ENCODE measurements at places on chromosomes 2 and 18. TPM values are rescaled to one million over a fixed set of nuclear protein-coding genes. Genes with fewer than 3 reads are reported as not detected.

DNA sequence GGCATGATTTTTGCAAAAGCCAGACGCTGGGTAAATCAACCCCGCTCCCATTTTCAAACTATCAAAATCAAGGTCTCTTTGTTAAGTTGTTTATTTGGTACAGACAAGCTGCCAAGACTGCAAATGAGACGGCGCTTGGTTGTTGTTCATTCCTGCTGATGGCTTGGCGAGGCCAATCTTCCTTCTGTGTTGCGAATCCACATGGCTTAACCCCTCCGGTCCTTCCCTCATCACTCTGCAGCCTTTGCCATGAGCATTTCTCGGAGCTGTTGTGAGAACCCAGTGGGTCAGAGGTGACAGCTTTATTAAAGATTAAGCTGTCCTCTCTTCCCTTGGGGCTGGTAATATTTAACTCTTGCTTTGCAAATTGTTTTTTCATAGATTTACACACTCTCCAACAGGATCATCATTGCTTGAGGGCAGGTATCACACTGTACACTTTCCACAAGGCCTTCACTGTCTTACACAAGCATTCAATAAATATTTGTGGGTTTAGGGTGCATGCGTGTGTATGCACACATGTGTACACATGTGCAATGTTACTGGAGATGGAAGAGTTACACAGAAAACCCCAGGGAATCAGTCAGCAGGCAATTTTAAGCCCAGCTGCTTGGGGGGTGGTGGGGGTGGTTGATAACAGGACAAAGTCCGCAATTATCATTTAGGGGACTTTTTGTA is 27.8 kb upstream of the KCNF1 start:
- DNase-seq = no peak

- DNase-seq = no peak
These were observed 126.0 kb downstream of the NXPH2 start for GRCh38 chr2:138654146-138654545.

- no peak for DNase-seq
These were observed 128.6 kb upstream of the NYAP2 start for GRCh38 chr2:225270861-225271260.

GRCh38 chr2:74317701-74318100 is 25.5 kb downstream of the SLC4A5 start:
- DNase-seq = no peak

DNA sequence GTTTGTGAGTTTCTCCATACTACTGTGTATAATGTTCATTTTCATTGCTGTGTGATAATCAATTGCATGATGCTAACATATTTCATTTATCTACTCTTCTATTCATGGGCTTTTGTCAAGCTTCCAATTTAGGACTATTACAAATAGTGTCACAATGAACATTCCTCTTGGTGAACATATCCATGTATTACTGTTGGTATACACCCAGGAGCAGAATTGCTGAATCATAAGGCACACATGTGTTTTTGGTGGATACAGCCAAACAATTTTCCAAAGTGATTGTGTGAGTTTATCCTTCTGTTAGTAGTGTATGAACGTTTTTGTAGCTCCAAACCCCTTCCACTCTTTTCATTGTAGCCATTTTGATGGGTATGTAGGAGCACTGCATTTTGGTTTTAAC is 101.6 kb upstream of the COPS8 start:
- no peak for DNase-seq

GRCh38 chr2:15688924-15689568 is 97.4 kb downstream of the DDX1 start:
- DNase-seq = no peak

GRCh38 chr2:72316774-72317173 is 169.1 kb upstream of the CYP26B1 start:
- no peak for DNase-seq

GRCh38 chr2:59756150-59756549 is 797.3 kb downstream of the BCL11A start:
- DNase-seq = no peak

GRCh38 chr2:71689393-71689792 is 236.0 kb downstream of the DYSF start:
- no peak for DNase-seq

- DNase-seq = no peak
These were observed 112.8 kb downstream of the FHOD3 start for GRCh38 chr18:36410346-36410745.

DNA sequence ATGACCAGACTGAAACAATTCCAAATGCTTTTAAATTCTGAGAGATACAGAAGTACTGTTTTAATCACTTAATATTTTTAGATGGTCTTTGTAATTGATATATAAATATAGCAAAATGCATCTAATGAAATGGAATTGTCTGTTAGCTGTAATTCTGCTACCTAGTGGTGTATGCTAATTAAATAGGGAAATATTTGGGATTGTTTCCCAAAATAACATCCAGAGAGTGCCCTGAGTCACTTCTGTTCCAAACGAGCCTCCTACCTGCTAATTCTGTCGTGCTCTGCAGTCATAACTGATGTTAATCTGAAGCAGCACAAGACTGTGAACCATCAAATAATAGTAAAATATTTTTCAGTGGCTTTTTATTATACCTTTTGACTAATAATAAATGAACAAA is 71.4 kb upstream of the NOSTRIN start:
- no peak for DNase-seq

DNA sequence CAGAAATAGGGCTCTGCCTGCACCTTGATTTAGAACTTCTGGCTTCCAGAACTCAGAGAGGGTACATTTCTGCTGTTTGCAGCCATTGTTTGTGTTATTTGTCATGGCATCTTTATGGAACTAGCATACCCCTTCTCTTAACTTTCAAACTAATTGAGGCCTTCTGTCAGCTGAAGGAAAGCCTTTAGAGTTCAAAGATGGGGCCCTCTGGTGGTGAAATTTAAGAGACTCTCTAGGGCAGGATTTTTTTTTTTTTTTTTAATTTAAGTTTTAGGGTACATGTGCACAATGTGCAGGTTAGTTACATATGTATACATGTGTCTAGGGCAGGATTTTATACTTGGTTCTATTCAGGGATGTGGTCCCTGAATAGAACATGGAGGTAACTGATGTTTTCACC is 260.6 kb upstream of the LINC00305 start:
- DNase-seq = no peak

GRCh38 chr2:45964223-45964841 is 312.9 kb downstream of the PRKCE start:
- no peak for DNase-seq

- DNase-seq = no peak
These were observed 497.8 kb upstream of the MYT1L start for GRCh38 chr2:2828774-2829368.

GRCh38 chr18:52391810-52392559 is 52.0 kb downstream of the DCC start:
- DNase-seq = no peak

Gene LOXL3
- polyA plus RNA-seq = 7.8 TPM

Gene EVA1A
- 6.7 TPM for polyA plus RNA-seq

Gene DSG3
- 0.12 TPM for polyA plus RNA-seq

Gene POMC
- 2.9 TPM for polyA plus RNA-seq

Gene ZNF513
- 15.4 TPM for polyA plus RNA-seq

Gene C2orf15
- 0.56 TPM for polyA plus RNA-seq

Gene CYP1B1
- 1.7 TPM for polyA plus RNA-seq

Gene CRYBA2
- polyA plus RNA-seq = not detected

Data from hindlimb muscle (tissue), 1 donor.